ENCODE measurements at places on chromosomes 13 and 19.

- no peak for DNase-seq
Observed at GRCh38 chr19:36527873-36528193, 238 bp downstream of the ZNF260 start.

- DNase-seq: no peak
Observed at GRCh38 chr19:33436360-33437345, 63.1 kb downstream of the CEBPG start.

DNA sequence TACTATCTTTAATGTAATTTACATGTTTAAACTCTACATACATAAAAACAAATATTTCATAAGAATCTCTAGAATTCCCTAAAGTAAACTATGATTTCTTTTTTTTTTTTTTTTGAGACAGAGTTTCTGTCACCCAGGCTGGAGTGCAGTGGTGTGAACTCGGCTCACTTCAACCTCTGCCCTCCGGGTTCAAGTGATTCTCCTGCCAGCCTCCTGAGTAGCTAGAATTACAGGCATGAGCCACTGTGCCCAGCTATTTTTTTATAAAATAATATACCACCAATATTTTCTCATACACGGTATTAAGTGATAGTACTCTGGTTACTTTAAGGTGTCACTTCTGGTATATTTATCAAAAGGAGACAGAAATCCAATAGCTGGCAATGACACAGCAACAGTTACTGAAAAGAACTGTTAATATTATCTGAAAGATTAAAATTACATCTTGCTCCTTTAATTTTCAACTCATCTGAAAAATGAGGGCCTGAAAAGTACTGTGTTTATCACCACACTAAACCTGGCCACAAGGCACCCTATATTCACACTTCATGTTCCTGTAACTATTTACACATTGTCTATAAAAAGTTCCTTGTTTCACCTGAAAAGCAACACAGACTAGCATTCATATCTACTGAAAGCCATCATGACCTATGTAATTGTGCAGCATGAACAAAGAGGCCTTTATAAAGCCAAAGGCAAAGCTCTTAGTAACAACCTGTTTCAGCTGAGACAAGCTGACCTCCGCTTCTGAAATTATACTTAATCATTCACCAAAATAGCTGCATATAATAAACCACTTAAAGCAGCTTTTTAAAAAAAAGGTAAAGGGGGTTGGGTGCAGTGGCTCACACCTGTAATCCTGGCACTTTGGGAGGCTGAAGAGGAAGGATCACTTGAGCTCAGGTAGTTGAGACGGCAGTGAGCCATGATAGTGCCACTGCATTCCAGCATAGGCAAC, 106.1 kb downstream of the SLC25A15 start:
- DNase-seq: peak; percentile 1

DNA sequence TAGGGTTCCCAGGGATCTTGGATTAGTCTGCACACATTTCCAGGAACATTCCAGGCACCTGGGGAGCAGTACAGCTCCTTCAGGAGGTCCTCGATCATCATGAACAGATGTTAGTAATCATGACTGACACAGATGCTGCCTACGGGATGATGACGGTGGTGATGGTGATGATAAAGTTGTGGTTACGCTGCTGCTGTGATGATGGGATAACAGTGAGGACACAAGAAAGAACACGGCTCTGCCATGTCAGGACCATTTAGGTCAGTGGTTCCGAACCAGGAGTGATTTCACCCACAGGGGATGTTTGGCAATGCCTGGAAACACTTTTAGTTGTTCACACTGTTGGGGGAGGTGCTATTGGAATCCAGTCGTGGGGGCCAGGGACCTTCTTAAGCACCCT, 1193.0 kb downstream of the UQCRFS1 start:
- no peak for DNase-seq

DNA sequence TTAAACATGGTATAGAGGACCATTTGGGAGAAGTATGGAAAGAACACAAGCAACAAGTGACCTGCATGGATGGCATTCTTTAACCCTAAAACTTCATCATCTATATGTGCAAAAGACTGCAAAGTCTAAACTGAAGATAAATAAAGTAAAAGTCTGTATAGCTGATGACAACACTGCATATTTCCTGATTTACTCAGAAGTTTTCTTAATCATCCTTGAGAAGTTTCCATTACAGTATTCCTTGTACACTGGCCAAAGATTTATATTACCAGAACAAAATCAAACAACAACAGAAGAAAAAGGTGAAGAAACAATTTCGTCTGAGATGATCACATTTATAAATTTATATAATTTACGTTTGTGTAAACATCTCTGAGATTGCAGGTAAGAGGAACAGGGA, 805.7 kb downstream of the PCDH9 start:
- no peak for DNase-seq

DNA sequence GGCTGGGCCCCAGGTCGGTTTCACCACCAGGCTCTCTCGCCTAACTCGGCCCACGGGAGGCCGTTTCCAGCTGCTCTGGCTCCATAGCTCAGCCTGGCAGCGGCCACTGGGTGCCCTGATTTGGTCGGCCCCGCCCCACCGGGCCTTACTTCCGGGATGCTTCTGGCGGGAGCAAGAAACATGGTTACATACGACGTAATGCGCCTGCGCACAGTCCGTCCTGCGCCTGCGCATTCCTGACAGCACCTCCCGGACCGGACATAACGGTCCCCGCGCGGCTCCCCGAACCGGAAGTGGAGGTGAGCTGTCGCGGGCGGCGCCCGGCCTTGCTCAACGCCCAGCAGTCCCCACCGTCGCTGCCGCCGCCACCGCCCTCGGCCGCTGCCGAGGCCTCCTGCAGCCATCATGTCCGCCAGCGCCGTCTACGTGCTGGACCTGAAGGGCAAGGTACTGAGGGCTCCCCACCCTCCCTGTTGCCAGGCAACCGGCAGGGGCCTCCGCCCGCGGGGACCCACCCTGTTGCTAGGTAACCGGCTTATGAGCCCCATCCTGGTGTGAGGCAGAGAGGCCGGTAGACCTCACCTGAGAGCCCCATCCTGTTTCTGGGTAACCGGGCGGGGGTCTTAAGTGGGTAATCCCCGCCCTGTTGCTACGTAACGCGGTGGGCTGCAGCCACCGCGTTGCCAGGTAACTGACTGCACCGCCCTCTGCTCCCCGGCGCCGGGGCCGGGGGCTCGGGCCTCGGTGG, at the start of gene AP1M1:
AP1M1 (plus strand) TSS at position 290 of the 748 bp plus-strand sequence; CDS start at position 406, 116 bp downstream.
- peak; percentile 82 for DNase-seq

GRCh38 chr19:9906475-9907087, 29.7 kb downstream of the OLFM2 start:
- no peak for DNase-seq
